Cortex of kidney (tissue), 1 donor: ENCODE measurements at places on chromosomes 5 and 9.

DNA sequence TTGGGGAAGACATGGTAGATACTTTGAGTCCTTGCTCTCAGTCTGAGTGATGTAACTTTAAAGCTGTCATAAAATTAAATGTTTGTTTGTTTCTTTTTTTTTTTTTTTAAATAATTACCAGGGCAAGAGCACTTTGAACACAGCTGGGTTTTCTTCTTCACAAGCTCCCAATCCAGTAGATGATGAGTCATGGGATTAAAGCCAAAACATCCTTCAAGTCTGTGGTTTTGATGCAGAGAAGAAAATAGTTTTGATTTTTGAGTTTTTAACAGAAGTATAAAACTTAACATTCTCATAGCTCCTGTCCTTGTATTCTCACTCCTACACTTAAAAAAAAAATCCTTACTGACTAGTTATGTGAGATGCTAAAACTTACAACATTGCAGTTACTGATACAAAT is 34.8 kb upstream of the IL31RA start:
- DNase-seq, result no peak

GRCh38 chr9:27212191-27212590 is 84.8 kb downstream of the EQTN start:
- DNase-seq, result no peak

GRCh38 chr5:113678924-113679575 is 165.6 kb downstream of the YTHDC2 start:
- no peak for DNase-seq

GRCh38 chr9:137611623-137612609 is 6.4 kb downstream of the ARRDC1 start:
- no peak for DNase-seq

DNA sequence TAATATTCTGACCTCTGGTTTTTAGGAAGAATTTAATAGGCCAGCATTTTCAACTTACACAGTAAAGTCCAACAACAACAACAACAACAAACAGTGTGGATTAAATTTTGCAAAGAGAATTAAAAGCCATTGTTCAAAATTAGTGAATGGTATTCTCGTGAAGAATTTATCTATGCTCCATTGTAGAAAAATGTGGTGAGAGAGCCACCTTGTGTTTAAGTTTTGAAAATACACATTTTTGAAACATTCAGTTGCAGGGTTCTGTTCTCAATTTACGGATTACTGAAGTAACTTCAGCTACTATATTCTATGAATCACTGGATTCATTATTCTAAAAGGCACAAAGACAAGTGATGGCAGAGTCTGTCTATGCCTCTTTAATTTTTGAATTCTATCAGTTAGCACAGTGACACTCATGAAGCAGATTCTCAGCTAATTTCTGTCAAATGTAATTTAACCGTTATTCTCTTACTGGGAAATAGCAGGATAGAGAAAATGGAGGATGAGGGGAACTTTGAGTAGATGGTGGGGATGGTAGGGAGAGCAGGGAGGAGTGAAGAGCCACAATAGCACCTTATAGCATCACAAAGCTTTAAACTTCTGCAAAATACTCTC is 11.0 kb downstream of the CCDC152 start:
- DNase-seq, result no peak
